ENCODE measurements at places on chromosomes 4 and X.

GRCh38 chr4:186132577-186133242 is 28.2 kb downstream of the FAM149A start:
- DNase-seq = no peak

DNA sequence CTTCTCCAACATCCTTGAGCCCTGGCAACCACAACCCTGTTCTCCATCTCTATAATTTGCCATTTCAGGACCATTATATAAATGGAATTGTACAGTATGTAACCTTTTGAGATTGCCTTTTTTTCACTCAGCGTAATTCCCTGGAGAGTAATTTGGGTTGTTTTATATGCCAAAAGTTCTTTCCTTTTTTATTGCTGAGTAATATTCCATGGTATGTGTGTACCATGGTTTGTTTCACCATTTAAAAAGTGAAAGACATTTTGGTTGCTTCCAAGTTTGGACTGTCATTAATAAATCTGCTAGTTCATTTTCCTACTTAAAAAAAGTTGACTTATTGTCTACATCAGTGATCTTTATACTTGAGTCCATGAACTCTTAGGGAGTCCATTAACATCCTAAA is 33.0 kb upstream of the SMIM10 start:
- DNase-seq = no peak

- no peak for DNase-seq
These were observed 99.5 kb upstream of the USP38 start for GRCh38 chr4:143085224-143085623.

DNA sequence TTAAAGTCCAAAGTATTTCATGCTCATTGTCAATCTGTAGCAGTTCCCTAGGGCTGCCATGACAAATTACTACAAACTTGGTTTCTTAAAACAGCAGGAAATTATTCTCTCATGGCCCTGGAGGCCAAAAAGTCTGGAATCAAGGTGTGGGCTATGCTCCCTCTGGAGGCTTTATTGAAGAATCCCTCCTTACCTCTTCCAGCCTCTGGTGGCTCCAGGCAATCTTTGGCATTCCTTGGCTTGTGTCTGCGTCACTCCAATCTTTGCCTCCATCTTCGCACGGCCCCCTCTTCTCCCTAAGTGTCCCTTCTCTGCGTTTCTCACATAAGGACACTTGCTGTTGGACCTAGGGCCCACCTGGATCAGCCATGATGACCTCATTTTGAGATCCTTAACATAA is 170.4 kb downstream of the SMIM20 start:
- DNase-seq = no peak

DNA sequence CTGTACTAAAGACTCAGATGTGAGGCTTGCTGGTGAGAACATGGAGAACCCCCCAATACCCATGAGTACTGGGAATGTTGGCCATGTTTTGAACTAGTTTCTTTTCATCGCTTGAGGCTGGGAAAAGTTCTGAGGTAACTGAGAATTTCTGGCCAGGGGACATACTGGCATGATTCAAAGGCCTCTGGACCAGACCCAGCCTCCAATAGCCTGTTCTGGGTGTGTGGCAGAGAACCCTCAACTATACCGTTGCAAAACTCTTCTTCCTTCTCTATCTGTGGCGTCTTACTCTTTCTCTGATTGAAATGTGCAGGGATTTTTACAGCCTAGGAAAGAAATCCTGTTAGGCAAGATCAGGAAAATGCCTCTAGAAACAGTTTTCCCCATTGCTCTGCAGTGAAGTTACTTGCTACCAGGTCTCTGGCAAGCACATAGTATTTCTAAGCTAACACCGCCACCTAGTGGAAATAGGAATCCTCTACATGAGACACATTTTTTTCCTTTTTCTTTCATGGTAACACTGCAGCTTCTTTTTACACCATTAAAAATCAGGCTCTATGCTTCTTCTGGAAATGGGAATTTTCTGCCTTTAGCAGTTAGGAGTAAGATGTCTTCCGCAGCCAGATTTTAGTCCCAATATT is 170.7 kb upstream of the ZCCHC13 start:
- DNase-seq = peak; percentile 6

GRCh38 chr4:158535130-158535614 is 13.5 kb downstream of the RXFP1 start:
- no peak for DNase-seq

DNA sequence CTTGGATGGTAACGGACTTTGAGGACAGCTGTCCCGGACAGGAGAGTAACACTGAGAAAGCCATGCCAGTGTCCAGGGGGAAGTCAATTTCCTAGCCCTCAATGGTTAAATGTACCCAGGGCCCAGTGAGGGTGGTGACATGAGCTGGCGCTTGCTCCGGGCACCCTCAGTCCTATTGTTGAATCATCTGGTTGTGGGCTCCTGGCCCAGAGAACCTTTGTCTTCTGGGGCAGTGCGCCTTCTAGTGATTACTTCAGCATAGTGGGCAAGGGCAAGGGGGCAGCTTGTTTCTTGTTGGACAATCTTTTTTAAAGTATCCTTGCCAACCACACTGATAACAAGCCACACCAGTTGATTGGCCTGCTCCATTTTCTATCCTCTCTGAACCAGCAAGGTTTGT is 30.9 kb upstream of the TRPC5 start:
- no peak for DNase-seq

DNA sequence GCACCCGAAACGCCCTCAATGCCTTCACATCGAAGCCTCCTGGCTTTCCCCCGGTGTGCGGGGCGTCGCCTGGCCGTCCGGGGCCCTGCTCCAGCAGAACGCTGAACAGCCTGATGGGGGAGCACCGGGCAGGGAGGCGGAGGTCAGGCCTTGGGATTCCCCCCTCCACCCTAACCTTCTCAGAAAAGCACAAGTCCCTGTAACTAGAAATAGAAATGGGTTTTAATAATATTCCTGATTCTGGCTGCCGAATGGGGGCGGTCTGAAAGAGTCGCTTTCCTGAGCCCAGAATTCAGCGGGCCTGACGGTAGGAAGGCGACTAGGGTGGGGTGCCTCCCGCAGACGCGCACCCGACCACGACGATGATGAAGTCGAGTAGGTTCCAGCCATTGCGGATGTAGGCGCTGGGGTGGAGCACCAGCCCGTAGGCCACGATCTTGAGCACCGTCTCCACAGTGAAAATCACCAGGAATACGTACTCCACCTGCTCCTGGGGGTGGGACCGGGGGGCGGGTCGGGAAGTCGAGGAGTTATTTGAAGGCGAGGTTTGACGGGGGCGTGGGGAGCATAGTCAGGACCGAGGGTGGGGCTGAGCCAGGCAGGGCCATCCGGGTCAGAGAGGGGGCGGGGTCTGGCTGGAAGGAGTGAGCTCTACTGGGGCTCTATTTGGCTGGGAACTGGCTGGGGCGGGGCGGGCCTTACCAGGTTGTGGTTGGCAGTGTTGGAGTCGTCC is 2.5 kb downstream of the CACNA1F start:
- no peak for DNase-seq

DNA sequence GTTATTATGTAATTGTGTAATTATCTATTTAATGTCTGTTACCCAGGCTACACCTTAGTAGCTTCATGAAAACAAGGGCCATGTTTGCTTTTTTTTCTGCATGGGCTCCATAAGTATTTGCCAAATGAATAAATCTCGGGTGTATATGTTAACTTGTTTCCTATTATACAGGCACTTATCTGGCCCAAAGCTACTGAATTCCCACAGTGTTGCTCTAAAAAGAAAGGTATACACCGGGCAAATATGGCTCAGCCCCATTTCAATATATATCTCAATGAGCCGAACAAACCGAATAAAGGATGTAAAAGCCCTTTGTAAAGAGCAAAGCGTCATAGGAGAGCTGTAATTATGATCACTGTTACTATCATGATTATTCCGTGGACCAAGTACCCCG is 767 bp downstream of the PAQR3 start:
- peak; percentile 13 for DNase-seq

- DNase-seq = no peak
These were observed 5.8 kb downstream of the SRPX2 start for GRCh38 chrX:100649550-100650356.

GRCh38 chrX:145524931-145525330 is 277.6 kb downstream of the SPANXN1 start:
- DNase-seq = no peak

DNA sequence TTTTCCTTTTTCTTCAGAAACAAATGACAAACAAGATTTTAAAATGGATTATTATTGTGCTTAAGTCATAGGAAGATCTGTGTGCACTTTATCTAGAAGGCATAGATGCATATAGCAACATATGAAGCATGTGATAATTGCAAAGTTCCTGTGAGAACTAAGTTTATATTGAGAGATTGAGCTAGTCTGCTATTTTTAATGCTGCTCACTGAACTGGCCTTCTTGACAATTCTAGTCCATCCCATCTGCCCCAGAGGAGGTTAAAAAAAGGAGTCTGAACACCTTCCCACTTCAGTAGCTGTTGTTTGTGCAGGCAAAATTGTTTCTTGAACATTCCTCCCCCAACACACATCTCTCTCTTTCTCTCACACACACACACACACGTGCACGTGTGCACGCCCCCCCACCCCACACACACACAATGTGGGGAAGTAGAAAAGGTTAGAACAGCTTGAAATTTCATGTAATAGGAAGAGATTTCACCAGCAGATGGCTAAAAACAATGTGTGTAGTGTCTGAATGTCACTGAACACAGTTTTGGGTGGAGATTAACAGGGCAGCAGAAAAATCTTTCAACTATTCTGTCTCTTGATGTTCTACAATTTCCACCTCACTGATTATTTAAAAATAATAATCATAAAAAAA is 108.0 kb downstream of the GPM6A start:
- DNase-seq = no peak

DNA sequence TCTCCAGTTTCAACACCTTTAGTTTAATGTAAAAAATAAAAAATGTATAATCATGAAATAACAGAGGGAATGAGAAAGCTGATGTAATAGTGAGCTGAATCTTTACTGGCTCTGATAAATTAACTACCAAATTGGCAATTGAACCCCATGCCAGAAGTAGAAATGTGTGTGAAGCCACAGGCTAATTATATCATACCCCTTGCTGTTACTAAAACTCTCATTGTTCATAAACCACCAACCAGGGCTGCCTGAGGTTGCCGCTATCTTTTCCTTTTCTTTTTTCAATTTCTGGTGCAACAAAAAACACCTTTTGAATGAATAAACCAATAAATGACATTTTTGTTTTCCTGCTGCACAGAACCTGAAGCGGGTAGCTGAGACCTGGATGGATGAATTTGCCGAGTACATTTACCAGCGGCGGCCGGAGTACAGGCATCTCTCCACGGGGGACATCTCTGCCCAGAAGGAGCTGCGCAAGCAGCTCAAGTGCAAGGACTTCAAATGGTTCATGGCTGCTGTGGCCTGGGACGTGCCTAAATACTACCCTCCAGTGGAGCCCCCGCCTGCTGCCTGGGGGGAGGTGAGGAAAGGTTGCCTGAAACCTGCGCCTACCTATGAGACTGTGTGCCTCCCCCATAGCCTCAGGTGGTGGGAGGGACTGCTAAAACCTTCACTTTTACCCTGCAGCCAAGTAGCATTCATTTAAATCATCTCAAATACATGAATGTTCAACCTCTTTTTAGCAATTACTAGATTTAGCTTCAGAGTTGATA is 216.7 kb upstream of the GALNT7 start:
- DNase-seq = no peak

DNA sequence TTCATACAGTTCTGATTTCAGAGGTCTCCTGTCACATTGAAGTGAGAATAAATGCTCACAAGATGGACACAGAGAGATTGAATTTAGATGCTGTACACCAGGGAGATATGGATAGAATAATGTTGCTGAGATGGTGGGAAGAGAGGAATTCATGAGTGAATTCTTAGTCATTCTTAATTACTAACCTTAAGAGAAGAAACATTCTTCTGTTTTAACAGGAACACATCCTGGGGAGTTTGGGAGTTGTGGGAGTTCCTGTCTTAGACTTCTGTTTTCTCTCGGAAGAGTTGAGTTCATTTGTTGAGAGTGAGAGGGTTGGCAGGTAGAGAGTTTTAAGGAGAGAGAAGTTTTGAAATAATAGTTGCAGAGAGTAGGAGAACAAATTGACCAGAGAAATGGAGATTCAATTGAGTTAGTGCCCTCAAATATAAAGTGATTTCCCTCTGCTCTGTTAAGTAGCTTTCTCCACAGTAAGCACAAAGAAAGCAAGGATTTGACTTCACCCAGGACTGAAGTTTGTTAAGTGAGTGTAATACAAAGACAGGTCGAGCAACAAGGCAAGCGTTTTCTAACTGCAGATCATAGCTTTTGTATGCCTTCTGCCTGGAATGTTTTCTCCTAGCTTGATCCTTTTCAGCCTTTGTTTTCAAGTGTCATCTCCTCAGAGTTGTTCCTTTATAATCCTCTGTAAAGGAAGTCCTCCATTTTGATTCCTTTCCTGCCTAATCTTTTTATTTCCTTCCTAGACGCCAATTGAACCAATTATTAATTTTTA is 205.9 kb downstream of the RAPGEF2 start:
- no peak for DNase-seq

DNA sequence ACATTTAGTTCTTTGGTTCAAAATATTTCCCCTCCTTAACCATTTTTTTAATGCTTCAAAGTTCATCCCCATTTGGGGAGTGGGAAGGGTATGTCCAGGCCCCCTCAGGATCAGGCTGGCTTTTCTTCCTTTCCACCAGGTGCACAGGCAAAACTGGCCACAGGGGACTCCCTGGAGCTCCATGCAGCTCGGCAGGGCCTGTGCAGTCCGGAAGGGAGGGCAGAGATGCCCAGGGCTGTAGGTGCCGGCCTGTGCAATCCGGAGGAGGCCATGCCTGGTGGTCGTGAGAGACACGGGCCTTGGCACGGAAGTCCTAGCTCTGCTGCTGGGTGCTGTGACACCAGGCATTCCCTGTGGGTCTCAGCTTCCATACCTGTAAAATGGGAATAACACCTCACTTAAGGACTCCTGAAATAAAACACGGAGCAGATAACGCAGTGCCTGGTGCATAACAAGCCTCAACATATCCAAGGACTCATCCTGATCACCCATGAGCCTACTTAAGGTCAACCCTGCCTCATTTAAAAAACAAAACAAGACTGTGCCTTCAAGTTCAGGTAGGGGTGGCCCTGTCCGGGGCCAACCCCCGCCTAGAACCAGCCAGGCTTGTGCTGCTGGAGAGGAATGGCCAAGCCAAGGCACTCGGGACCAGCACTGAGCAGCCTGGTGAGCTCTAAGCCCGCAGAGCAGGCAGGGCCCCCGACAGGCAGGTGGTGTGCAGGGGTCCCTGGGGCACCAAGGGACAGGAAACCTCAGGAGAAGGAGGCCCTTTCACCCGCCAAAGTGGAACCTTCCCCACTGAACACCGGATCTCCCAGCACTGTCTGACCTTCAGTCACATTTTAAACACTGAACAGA is 21.2 kb upstream of the CYP4V2 start:
- no peak for DNase-seq

- no peak for DNase-seq
These were observed 74.6 kb upstream of the MID1IP1 start for GRCh38 chrX:38726612-38727011.

DNA sequence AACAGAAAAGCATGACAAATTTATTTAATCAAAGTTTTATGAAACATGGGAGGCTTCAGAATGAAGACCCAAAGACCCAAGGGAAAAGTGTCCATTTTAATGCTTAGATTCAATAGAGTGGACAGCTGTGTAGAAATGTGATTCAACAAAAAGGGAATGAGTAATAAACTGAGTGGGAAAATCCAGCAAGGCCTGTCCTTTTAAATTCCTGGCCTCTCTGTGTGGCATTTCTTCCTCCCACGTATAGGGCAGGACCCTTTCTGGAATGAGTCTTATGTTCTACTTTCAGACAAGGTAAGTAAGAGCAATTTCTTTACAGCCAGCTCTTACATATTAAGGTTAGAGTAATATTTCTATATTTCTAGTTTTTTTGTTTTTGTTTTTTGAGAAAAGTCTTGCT is 14.5 kb downstream of the AASDH start:
- no peak for DNase-seq

Data from NCI-H1436 treated with DMSO at 0.1 percent for 48 hours (cell line).